ENCODE measurements at places on chromosomes 11 and 22.
A peak's percentile ranks its signal among the peaks of the same experiment; 100 is the strongest.

GRCh38 chr11:118625976-118626375 is 18.6 kb downstream of the PHLDB1 start:
- DNase-seq, result no peak

GRCh38 chr11:95706974-95707387 is 82.6 kb downstream of the FAM76B start:
- DNase-seq, result no peak

DNA sequence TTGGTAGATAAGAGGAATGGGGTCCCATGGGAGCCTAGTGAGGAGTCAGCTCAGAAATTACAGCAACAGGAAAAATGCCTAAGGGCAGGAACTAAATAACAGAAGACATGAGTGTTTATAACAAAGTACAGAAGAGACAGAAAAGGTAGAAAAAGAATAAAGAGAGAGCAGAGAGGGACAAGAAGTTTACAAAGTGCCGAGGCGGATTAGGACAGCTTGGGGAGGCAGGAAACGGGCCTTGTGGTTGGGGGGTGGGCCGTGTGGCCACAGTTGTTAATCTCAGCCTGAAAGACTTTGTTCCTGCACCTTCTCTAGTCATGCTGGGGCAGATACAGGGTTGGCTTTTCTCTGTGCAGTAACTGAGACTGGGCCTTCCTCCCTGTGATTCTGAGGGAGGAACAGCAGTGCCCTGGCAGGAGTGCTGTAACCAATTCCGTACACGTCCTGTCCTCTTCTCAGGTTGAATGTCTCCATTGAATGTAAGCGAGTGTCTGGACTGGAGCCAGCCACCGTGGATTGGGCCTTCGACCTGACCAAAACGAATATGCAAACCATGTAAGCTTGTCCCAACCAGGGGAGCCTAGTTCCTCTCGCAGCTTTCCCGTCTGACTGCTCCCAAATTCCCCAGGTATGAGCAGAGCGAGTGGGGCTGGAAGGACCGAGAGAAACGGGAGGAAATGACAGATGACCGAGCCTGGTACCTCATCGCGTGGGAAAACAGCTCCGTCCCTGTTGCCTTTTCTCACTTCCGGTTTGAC is 13.2 kb downstream of the NAA40 start:
- DNase-seq, result no peak

DNA sequence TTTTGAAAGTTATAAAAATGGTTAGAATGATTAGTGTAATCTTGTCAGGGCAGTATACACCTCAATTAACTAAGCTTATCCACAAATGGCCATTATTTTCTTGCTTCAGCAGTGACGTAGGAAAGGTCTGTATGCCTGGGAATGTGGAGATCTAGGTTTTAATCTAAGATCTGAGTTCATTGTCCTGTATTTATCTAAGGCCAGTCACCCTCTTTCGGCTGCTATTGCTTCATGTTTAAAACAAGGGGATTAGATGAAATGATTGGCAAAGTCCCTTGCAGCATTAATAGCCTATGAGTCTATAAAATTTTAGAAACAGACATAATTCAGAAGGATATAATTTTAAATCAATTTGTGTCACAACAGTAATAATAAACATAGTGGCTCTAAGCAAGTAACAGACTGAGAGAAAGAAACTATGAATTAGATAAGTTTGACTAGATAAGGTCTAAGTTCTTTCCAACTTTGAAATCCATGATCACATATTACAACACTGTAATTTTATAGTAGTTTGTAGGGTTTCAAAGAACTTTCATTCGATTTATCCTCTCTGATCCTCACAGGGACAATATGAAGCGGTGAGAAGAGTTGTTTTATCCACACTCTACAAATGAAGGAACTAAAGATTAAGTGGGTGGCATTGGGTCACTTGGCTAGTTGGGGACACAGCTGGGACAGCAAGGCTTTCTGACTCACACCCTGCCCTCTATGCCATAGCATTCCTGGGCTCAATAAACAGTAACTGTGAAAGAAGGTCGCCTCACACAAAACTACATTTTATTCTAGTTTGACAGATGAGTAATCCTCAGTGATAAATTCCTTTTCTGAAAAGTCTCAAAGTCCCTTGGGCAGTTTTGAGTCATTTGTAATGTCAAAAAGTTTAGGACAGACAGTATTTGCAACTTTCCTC is 60.6 kb upstream of the RDX start:
- no peak for DNase-seq

DNA sequence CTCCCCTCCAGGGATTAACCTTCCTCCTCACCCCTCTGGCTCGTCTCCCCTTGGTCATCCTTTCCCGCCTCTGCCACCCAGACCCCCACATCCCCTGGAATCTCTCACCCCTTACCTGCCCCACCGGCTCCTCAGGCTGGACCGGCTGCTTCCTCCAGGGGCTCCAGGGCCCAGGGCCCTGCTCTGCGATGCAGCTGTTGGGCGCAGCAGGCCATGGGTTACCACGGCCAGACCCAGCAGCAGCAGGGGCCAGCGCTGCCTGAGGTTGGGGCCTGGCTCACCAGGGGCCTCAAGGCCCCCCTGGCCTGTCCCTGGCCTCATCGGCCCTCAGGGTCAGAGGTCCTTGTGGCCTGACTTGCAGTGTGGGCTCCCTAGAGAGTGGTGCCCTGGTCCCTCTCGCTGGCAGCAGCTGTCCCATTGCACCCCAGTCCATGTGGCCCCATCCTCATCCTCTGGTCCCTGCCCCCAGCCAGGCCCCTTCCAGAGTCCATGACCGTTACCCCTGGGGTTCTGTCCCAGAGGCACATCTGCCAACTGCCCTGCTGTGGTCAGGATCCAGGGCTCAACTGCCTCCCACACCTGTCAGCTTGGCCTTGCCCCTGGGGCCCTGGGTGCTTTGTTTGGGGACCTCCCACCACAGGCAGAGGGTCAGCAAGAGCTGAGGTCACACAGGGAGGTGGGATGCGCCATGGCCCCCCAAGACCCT is at the start of gene IGLL1:
TSS of gene IGLL1 (minus strand) at position 421 of the 706 bp plus-strand sequence. CDS start at position 321, 100 bp downstream.
- DNase-seq, result no peak

GRCh38 chr11:58958500-58958899 is 19.2 kb downstream of the GLYATL1 start:
- DNase-seq, result peak; percentile 81

- no peak for DNase-seq
Observed at GRCh38 chr11:91435694-91436395, 788.8 kb upstream of the FAT3 start.

- no peak for DNase-seq
Observed at GRCh38 chr11:8025123-8025522, 38.0 kb downstream of the EIF3F start.

GRCh38 chr11:68212421-68213134 is 518 bp downstream of the KMT5B start:
- DNase-seq, result peak; percentile 69

DNA sequence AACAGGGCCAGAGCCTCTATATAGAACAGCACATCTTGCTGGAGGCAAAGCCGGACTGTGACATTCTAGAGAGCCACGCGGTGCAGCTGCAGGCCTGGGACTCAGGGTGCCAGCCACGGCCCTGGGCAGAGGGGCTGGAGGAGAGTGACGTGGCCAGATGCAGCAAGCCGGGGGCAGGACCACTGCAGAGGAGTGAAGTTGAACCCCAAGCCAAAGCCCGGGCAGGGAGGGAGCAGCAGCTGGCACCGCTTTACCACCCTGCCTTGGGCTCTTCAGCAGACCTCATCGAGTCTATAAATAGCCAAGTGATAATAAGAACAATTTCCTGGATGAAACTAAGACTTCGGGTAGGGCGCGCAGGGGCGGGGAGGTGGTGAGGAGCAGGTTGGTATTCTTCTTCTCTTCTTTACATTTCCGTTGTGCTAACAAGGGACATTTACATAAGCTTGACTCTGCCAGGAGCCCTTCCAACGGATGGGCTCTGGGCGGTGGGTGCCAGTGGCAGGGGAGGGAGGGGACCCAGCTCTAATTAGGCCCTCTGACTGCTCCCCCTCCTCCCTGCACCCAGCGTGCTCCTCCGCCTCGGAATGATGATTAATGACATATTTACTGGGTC is 110.2 kb downstream of the ST3GAL4 start:
- peak; percentile 68 for DNase-seq

DNA sequence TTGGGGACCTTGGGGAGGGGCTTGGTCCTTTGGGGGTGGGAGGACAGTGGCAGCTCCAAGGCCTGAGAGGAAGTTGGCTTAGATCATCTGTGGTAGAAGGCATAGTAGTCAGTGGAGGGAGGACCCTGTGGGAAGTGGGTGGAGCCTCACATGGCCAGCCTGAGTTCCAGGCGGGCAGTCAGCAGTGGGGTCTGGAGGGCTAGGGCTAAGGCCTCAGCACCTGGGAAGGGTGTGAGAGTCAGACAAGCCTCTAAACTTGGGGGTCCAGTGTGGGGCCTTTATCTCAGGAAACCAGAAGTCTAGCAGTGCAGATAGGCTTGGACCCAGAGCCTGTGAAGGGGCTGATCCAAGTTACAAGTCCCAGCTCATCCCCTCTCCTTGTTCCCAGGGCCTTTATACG is 4.0 kb downstream of the NLRX1 start:
- no peak for DNase-seq

- no peak for DNase-seq
Observed at GRCh38 chr11:74870485-74870884, 78.4 kb downstream of the XRRA1 start.

DNA sequence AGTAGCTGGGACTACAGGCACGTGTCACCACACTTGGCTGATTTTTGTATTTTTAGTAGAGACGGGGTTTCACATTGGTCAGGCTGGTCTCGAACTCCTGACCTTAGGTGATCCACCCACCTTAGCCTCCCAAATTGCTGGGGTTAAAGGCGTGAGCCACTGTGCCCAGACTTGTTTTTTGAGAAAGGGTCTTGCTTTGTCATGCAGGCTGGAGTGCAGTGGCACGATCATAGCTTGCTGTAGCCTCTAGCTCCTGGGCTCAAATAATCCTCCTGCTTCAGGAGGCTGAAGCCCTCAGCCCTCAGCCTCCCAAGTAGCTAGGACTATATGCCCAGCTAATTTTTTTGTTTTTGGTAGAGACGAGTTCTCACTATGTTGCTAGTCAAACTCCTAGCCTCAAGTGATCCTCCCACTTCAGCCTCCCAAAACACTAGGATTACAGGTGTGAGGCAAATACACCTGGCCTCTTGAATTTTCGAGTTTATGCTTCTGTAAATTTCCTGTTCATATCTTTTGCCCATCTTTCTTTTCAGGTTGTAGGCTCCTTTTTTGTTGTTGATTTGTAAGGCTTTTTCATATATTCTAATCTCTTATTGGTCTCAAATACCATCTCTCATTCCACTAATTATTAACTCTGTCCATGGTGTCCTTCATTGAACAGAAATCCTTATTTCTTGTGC is 3.4 kb upstream of the RBM4B start:
- no peak for DNase-seq

GRCh38 chr22:26718905-26719304 is 61.5 kb downstream of the MIAT start:
- DNase-seq, result no peak

GRCh38 chr11:28615542-28615941 is 507.4 kb downstream of the METTL15 start:
- no peak for DNase-seq

- no peak for DNase-seq
Observed at GRCh38 chr22:39946126-39946502, 14.1 kb upstream of the TMA7B start.

DNA sequence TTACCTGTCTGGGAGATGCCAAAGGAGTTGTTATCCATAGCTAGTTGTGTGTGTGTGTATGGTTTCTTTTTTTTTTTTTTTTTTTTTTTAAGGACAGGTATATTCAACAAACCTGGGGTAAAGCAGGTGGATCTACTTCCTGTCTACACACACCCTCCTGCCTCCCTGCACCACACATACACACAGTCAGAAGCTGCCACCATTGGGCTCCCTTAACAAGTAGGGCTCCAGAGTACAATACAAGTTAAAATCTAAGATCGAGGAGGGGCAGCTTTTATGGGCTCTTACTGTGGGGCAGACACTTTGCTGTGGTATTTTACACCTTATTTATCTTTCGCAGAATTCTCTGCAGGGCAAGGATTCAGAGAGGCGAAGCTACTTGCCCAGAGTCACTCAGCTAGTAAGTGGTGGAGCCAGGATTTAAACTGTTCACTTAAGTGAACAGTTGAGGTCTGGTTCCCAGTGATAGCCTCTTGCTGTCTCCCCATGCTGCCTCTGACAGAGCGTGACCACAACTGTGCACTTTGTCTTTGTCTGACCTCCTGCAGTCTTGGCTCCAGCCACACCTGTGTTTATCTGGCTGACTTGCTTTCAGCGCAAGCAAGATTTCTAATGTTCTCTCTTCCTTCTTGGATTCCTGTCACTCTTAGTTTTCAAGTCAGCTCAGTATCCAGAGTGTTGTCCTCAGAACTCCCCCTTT is 135.0 kb downstream of the CSNK2A3 start:
- no peak for DNase-seq

DNA sequence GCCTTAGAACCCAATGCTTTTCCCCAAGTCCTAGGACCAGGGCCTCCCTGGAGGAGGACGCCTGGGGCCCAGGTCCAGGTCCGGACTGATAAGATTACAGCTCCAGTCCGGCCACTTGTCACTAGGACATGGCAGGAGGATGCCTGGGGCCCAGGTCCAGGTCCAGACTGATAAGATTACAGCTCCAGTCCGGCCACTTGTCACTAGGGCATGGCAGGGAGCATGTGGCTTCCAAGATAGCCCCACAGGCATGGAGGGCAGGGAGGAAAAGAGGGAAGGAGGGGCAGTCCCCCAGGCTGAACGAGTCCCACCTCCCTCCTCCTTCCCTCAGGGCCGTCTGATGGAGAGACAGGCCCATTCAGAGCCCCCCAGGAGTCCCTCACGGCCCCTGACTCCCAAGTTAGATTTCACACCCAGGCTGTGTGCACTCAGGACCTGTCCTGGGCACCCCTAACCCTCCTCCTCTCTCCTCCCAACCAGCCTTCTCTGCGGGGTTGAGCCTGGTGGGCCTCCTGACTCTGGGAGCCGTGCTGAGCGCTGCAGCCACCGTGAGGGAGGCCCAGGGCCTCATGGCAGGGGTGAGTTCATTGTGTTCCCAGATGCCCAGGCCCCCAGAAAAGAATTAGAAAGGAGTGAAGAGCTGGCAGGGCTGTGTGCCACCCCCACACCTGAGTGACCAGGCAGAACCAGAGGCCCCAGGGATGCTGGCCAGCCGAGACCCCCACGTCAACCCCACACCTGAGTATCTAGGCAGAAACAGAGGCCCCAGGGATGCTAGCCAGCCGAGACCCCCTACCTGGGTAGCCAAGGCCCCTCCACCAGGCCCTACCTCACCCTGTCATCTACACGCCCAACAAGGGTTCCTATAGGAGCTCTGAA is 2.1 kb downstream of the TSPAN32 start:
- DNase-seq, result no peak

DNA sequence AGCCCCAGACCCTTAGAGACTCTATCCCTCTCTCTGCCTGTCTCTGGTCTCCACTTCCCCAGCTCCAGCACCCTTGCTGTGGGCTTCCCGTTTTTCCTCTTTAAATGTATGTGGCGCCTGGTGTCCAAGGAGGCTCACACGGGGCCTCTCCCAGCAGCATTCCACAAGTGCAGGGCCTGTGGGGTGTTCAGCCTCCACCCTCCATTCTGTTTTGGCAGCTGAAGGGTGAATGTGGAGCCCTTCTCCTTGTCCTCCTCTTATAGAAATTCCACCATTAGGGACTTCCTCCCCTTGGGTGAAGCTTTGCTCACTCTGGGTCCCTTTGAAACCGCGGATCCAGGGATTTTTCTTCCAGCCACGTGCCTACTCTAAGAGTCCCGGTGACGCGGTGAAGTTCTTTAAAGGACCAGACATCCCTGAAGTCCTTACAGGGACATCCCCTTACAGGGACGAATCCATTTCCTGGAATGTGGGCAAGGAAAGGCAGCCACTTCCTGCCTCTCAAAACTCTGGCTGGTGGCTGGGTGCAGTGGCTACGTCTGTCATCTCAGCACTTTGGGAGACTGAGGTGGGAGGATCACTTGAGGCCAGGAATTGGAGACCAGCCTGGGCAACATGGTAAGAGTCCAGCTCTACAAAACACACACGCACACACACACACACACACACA is 1.6 kb upstream of the TSPAN18 start:
- peak; percentile 16 for DNase-seq

Data from mucosa of descending colon (tissue), 3 donors.